ENCODE measurements at places on chromosomes 2 and 18.

GRCh38 chr18:75304678-75305557, 94.3 kb downstream of the TSHZ1 start:
- DNase-seq: no peak

DNA sequence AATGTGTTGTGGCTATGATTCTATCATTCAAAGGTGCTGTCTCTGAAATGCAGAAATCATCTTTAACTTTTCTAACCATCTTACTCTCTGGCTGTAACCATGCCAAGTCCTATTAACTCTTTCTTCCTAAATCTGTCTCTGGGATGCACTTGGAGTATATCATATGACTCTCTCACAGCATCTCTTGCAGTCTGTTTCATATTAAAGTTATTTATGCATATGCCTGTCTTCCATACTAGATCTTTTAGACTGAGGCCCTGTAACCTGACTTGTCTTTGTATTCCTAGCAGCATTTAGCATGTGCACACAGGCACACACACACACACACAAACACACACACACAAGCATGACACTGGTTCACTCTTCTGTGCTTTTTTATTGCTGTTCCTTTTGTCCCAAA, 320.6 kb downstream of the ETAA1 start:
- DNase-seq: no peak

DNA sequence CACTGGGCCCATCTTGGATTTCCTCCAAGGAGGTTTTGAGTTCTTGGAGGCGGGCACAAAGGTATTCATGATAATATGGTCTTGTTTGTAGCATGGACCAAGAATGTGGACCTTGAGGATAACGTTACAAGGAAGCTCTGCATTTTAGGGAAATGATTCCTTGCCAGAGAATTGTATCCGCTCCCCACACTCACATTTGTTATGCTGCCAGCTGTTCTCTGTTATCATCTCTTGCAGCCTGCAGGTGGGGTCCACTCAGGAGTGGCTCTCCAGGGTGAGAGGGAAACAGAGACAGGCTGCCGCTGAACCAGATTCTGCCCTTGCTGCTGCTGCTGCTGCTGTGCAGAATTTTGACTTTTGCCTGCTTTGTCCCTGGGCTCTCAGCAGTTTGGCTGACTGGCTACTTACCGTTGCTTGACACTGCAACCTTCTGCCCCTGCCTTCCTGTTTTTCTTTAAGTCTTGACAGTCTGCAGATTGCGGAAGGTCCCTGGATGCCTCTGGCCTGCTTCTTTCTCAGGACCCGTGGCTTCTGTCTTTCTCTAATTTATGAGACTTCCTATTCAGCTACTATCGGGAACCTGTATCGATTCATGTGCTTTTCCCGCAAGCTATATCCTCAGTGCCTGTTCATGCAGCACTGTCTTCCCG, 122.3 kb upstream of the DOCK10 start:
- peak; percentile 0 for DNase-seq

- DNase-seq: no peak
These were observed 776.9 kb upstream of the FSHR start for GRCh38 chr2:49931241-49931640.

DNA sequence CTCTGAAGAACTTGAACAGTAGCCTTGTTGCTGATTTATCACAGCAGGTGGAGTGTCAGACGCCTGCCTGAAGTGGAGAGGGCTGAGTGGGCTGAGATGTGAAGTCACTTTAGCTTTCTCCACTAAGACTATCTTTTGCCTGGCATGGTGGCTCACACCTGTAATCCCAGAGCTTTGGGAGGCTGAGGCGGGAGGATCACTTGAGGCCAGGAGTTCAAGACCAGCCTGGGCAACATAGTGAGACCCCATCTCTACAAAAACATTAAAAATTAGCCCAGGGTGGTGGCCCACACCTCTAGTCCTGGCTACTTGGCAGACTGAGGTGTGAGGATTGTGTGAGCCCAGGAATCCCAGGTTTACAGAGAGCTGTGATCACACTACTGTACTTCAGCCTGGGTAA, 60.6 kb upstream of the TTC39C start:
- no peak for DNase-seq

GRCh38 chr2:161425728-161426454, 9.8 kb downstream of the TBR1 start:
- no peak for DNase-seq

GRCh38 chr2:234271338-234271737, 220.8 kb downstream of the SPP2 start:
- no peak for DNase-seq

GRCh38 chr2:157469726-157470125, 25.8 kb upstream of the CYTIP start:
- DNase-seq: peak; percentile 18

GRCh38 chr2:23631389-23631788, 246.4 kb downstream of the KLHL29 start:
- DNase-seq: no peak

DNA sequence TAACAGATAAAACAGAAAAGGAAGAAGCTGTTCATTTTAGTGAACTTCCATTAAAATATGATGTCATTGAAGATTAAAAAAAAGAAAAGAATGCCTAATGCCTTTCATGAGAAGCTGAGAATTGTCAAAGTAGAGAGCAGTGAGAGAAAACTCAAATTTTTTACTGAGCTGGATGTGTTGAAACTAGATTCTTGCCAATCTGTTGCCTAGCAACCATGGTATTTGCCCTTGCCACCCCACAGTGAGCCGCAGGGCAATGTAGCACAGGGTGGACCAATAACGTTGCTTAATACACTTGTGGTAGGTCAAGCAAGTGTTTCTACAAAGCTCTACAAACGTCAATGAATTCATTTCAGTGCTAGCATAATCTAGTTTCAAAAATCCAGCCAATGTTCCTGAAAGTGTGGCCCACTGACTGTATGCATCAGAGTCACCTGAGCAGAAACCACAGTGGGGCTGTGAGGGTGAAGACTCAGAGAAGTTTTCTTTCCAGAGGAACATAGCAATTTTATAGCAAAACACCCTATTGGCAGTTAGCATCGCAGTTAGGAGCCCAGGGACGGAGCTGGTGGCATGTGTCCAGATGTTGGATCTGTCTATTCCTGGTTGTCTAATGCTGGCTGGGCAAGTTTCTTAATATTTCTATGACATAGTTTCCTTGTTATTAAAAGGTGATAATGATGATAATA, 132.2 kb downstream of the DOCK10 start:
- peak; percentile 76 for DNase-seq

DNA sequence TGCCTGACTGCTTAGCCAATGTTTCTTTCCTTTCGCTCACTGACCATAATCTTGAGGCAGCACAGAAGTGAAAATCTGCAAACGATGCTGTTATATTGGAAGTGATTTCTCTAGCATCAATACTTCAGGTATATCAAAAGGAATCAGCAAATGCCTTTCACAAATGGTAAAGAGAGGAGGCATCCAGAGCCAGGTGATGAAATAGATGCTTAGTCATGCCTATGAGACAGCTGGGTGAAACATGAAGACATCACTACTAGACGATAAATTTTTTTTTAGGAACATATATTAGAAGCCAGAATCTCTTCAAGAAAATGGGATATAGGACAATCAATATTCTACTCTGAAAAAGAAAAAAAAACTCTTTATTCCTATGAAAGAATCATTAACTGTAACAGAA, 249.2 kb upstream of the SLC39A10 start:
- DNase-seq: peak; percentile 43

DNA sequence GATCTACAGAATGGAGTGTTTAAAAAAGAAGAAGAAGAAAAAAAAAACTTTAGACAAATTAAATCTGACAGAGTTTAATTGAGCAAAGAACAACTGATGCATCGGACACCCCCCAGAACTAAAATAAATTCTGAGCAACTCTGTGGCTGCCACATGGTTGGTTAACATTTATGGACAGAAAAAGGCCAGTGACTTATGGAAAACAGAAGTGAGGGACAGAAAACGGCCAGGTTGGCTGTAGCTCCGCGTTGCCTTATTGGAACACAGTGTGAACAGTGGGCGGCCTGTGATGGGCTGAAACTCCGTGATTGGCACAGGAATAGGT, 75.6 kb downstream of the SPP2 start:
- DNase-seq: no peak
